ENCODE measurements at places on chromosomes 5 and 9.

DNA sequence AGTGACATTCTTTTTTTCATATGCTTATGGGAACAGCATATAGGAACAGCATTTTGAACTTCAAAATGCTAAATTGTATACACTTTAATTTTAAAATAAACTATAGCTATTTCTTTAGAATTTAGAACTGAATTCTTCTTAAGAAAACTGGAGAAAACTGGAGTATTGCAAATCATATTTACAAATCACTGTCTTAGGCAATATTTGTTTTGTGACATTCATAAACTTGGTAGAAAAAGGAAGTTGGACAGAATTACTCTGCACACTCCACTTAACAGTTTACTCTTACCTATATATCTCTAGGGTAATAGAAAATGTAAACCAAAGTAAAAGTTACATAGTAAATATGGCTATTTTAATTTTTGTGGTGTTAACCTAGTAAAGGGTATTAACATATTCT, 3.1 kb downstream of the DMRTA1 start:
- DNase-seq = no peak

DNA sequence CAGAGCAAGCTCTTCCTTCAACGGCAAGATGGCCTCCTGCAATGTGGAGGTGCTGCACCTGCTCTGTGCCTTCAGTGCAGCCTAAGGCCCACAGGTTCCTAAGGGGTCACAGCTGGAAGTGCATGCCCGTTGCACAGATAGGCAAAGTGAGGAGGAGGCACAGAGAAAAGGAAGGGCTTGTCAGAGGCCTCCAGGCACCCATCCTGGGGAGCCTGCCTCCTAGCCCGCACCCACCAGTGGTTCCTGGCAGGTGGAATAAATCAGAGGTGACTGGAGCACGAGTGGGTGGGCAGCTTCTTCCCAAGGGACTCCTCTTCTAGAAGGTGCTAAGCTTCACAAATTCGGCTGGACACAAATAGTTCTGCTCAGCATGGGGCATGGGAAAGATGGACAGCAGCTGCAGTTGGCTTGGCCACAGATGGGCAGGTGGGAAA, 52.8 kb upstream of the STXBP1 start:
- no peak for DNase-seq

DNA sequence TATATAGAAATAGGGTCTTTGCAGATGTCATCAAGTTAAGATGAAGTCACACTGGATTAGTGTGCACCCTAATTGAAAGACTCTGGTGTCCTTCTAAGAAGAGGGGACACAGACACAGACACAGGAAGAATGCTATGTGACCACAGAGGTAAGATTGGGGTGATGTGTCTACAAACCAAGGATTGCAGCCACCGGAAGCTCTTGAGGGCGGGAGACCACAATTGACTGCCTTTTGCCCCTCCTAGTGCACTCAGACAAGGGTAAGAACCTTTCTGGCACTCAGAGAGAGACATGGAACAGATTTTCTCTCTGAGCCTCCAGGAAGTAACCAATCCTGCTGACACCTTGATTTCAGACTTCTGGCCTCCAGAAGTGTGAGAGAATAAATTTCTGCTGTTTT, 51.2 kb upstream of the ARAP3 start:
- no peak for DNase-seq

DNA sequence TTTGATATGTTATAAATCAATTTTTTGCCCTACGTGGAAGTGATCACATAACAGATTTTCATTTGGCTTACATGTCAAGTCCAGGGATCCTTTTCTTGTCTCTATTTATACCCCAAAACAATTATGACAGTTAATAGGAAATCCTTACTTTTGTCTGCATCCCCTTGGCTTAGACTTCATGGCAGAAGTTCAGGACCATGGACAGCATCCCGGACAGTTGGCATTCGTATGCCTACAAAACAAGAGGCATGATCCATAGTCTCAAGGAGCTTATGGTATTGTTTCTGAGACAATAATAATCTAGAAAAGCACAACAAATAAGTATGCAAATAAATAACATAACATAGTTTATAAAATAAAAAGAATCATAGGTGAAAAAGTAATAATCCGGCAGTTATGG, 214.3 kb upstream of the GRIA1 start:
- DNase-seq = no peak

DNA sequence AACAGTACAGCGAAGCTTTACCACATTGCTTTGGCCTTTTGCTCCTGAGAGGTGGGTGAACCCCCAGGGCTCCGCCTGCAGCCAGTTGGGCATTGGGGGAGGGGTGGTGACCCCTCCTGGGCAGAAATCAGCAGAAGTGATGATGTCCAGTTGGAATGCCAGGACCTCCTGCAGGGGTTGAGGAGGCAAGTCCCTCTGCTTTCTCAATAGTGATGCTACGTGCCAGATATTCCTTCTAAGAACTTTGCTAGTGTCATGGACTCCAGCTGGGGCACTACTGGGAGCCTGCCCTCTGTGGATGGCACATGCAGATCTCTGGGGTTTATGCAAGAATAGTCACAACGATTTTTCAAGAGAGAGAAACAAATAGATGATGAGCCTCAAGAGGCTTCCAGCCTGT, 95.6 kb downstream of the NDFIP1 start:
- DNase-seq = no peak

DNA sequence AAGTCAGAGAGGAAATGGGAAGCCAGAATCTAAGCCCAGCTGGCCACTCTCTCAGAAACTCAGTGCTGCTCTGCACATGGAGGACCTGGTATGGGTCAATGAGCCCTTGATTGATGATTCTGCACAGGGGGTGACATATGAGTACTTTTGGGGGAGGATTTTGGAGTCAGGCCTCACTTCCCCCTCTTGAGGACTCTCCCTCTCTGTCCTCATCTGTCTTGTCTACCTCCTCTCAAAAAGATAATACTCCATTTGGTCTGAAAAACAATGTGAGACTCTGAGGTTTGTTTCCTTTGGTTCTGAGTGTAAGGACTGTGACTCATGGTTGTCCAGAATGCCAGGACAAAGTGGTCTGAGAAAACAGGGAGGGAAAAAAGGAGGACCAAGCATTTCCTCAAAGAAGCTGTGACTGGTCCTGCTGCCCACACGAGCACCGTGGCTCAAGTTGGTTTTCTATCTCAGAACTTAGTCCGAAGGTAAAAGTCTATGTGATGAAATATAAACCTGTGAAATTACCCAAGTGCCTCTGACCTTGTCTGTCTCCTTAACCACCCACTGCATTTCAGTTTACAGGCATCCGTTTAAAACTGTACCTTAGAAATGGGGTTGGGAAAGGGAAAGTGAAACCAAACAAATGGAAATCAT, 11.1 kb downstream of the TTC39B start:
- DNase-seq = no peak

- no peak for DNase-seq
Measured at GRCh38 chr9:112774006-112774996, 23.7 kb downstream of the SNX30 start.
